ENCODE measurements at places on chromosomes 12 and 14.

DNA sequence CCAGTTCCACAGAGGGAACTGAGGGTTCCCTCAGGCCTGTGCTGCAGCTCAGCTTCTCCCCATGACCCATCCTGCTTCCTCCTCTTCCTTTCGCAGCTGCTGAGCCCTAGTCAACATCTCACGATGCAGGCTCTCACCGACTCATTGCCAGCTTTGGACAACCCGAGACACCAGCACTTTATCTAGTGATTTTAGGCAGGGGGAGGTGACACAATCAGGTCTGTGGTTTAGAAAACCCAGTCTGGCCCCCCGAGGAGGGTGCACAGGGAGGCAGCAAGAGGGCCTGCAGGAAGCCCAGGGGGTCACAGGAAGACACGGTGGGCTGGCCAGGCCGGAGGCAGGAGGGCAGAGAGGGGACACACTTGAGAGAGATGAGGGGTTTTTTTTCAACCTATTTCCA is 35.4 kb downstream of the DIO3 start:
- no peak for DNase-seq

DNA sequence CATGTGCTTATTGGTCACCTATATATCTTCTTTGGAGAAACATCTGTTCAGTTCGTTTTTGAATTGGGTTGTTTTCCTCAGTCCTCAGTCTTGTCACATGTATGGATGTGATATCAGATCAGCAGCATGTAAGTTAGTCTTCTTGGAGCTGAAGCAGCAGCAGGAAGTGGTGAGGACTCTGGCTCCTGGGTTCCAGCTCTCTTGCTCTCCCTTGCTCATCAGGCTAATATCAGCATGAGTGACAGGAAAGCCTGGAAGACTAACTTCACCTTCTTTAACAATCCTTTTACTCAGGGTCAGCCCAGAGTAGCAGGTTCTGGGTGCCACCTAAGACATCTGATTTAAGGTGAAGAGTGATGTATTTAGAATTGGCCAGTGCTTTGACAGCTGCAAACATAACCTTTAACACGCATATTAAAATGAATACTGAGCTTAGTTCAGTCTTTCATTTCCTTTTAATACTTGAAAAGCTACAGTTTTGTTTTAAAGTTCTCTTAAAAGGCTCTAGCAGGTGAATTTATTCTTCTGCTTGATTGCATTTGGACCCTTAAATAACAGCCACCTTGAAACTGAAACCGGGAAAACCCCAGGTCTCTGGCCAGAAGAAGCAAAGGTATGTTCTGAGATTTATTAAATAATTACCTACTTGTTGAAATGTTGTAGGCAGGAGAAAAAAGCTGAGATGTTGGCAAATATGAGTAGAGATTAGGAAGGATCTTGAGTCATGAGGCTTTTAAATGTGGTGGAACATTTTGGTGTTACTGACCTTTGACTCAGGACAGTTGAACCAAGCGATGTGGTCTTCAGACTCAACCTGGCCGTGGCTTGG is 54.3 kb downstream of the DRAM1 start:
- no peak for DNase-seq

DNA sequence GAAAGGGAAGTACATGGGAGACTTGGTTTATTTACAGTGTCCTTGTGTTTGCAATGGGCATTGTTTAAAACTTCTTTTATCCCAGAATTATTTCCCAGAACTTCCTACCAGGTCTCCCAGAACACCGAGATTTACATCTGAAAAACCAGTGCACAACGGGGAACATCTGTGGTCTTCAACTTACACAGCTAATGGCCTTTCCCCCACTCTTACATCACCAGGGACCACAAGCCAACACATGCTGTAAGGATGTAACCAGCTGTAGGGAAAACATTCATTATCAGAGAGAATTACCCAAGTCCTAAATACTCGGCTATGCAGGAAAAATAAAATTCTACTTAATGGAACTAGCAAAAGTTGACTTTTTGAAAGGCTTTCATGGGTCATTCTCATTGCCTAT is 267.6 kb downstream of the DUSP6 start:
- DNase-seq = no peak

- no peak for DNase-seq
These were observed 70.4 kb upstream of the RIC8B start for GRCh38 chr12:106704081-106704480.

- no peak for DNase-seq
These were observed 103.2 kb downstream of the SLC38A4 start for GRCh38 chr12:46722394-46723185.

- DNase-seq = no peak
These were observed 12.8 kb downstream of the TSFM start for GRCh38 chr12:57795354-57795753.

GRCh38 chr12:120718055-120718454 is 7.6 kb upstream of the ACADS start:
- no peak for DNase-seq

DNA sequence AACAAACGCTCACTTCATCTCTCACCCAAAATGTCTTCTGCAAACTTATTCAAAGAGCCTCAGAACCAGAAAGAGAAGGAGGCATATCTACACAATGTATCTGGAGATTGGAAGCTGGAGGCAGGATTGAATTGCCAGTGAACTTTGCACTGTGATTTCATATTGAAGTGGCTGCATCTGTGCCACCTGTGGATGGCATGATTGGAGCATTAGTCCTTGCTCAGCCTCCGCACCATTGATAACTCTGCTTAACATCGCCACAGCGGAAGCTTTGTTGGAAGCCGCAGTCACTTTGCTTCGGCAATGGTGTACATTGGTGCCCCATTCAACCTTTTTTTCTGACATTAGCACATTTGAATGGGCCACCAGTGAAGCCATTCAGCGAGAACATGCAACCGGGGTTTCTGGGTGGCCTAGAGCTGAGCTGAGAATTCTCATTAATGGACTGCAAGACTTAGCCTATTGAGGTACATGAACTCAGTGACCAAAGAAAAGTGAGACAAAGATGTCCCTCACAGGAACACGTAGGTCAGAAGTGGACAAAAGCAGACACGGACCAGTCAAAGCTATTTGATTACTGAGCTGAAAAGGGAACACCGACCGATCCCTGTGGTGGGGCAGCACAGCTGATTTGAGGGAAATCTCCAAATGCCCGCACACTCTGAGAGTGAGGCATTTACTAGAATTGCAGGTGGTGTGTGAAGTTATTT is 130.4 kb downstream of the BRMS1L start:
- DNase-seq = no peak

- no peak for DNase-seq
These were observed 55.8 kb upstream of the METAP2 start for GRCh38 chr12:95418142-95418541.

DNA sequence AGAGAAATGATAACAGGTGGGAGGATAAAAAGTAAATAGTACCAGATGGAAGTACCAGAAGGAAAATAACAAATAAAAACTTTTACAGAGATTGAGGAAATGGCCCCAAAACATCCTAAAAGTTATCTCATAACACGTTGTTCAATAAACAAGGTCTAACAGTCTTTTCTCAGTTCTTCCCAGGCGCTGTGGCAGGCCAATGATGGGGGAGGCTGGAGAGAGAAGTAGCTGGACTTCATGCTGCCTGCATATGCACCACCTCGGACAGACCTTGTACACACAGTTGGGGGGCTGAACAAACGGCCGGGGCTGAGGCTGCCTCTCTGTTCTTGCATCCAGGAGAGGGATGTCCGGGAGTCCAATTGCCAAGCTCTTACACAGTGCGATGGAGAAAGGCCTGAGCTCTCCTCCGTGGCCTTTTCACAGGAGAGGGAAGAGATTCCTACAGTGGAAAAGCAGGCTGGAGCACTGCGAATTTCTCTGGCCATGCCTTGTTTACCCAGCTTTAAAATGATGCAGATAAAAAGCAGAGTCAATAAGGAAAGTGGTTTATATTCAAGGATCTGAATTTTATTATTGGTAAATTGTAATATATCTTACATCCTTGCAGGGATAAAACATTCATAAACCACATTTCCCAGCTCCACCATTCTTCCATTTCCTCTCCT is 109.8 kb downstream of the PHLDA1 start:
- DNase-seq = no peak

DNA sequence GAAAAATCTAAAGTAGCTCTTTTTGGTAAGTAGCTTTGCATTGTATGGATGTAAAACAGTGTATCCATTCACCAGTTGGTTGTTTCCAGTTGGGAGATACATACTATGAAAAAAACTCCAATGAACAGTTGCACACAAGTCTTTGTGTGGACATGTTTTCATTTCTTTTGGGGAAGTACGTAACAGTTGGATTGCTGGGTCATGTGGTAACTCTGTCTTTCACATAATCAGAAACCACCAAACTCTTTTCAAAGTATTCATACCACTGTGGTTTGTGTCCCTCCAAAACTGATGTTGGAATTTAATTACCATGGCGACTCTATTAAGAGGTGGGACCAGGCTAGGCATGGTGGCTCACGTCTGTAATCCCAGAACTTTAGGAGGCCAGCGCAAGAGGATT is 58.9 kb upstream of the RESF1 start:
- no peak for DNase-seq

DNA sequence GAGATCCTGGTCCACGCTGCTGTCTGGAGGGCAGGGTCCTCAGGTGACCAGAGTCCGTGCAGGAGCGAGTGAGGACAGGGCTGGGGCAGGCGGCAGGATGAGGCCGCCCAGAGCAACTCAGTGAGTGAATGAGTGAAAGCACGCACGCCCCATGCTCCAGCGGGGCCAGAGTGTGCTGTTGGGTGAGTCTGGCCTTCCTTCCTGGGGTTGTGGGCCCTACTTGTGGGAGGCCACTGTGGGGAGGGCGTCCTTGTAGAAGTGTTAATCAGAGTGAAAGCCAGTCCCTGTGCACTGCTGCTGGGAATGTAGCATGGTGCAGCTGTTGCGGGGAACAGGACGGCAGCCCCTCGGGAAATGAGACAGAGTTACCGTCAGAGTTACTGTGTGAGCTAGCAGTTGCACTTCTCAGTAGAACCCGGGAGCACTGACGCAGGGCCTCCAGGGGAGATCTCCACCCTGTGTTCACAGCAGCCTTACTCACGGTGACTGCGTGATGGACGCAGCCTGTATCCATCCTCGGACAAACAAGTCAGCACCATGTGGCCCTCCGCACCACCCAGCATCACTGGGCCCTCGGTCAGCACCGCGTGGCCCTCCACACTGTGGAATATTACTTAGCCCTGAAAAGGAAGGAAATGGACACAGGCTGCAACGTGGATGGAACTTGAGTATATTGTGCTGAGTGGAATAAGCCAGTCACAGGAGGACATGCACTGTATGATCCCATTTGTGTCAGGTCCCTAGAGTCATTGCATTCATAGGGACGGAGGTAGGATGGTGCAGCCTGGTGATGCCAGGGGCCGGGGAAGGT is 22.1 kb downstream of the PACS2 start:
- no peak for DNase-seq

DNA sequence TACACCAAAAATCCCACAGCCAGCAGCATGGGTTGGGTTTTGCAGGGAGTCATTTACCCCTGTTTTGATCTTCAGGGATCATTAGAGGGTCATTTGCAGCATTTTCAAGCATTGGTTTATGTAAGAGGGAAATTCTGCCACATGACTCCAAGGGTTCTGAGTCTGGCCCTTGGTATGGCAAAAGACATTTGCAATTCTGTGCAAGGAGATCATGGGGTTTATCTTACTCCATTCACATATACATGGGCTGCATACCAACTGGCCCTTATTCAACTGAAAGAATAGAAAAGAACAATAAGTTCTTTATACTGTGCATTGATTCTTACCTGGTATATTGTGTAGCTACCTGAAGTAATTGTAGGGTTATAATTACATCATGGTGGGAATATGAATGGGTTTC is 13.7 kb downstream of the SIX4 start:
- no peak for DNase-seq

- no peak for DNase-seq
These were observed 17.8 kb downstream of the ACSS3 start for GRCh38 chr12:81095501-81096232.

- DNase-seq = no peak
These were observed 127.8 kb downstream of the GCH1 start for GRCh38 chr14:54774824-54775223.

GRCh38 chr12:121523741-121524140 is 57.1 kb downstream of the KDM2B start:
- no peak for DNase-seq

Measured in activated CD4-positive, alpha-beta T cell treated with anti-CD3 and anti-CD28 coated beads for 1 hour (primary cell).